ENCODE measurements at places on chromosomes 16 and 17.

DNA sequence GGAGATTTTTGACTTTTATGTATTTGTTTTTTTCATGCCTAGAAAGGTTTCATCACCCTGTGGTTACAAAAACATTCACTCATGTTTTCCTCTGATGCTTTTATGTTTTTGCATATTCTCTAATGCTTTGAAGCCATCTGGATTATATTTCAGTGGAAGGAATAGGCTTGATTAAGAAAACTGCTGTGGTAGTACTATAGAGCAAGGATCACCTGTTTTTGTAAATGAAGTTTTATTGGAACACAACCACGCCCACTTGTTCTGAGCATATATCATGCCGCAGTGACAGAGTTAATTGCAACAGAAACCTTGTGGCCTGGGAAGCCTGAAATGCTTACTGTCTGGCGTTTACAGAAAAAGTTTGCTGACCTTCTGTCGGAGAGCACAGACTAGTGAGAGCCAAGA lies 11.5 kb downstream of the COX10 start:
- no peak for DNase-seq

DNA sequence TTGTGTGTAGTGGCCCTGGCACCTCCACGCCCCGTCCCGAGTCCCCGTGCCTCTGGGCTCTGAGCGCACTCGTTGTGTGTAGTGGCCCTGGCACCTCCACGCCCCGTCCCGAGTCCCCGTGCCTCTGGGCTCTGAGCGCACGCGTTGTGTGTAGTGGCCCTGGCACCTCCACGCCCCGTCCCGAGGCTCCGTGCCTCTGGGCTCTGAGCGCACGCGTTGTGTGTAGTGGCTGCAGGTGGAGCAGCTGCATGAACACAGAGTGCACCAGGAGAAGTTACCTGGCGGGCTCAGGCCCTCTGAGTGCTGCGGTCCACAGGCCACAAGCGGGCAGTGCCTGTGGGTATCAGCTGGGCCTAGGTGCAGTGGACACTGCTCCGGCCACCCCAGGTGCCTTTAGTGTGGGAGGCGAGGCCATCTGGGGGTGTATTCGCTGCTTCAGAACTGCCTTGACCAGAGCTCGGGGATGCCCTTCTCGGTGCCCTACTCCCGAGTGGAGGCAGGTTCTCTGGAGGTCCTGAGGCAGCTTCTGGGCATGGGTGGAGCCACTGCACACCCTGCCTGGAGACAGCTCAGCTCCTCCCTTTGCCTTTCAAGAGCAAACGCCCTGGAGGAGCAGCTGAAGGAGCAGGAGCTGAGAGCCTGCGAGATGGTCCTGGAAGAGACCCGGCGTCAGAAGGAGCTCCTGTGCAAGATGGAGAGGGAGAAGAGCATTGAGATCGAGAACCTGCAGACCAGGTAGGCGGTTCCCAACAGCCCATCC lies 17.3 kb upstream of the CAPN15 start:
- DNase-seq, result no peak

GRCh38 chr17:43175213-43176118 lies 4.5 kb downstream of the NBR1 start:
- DNase-seq, result peak; percentile 70

GRCh38 chr16:89383095-89384003 lies 107.0 kb downstream of the ANKRD11 start:
- DNase-seq, result no peak

DNA sequence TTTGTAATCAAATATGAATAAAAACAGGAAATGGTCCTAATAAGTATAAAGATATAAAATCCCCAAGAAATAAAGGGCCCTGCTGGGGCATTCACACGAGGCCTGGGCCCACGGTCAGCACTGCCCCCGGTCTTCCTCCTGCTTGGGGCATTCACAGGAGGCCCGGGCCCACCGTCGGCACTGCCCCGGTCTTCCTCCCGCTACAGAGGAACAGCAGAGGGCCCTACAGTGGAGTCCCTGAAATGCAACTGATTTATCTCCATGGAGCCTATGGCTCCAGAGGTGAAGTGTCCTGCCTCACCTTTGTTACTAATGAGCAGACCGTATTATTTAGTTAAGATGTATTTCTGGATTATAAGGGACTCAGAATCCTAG lies 46.5 kb downstream of the MAP1LC3B start:
- no peak for DNase-seq
